ENCODE measurements at places on chromosomes 3 and 15.

GRCh38 chr3:54861248-54862067 lies 66.4 kb downstream of the LRTM1 start:
- DNase-seq, result no peak

DNA sequence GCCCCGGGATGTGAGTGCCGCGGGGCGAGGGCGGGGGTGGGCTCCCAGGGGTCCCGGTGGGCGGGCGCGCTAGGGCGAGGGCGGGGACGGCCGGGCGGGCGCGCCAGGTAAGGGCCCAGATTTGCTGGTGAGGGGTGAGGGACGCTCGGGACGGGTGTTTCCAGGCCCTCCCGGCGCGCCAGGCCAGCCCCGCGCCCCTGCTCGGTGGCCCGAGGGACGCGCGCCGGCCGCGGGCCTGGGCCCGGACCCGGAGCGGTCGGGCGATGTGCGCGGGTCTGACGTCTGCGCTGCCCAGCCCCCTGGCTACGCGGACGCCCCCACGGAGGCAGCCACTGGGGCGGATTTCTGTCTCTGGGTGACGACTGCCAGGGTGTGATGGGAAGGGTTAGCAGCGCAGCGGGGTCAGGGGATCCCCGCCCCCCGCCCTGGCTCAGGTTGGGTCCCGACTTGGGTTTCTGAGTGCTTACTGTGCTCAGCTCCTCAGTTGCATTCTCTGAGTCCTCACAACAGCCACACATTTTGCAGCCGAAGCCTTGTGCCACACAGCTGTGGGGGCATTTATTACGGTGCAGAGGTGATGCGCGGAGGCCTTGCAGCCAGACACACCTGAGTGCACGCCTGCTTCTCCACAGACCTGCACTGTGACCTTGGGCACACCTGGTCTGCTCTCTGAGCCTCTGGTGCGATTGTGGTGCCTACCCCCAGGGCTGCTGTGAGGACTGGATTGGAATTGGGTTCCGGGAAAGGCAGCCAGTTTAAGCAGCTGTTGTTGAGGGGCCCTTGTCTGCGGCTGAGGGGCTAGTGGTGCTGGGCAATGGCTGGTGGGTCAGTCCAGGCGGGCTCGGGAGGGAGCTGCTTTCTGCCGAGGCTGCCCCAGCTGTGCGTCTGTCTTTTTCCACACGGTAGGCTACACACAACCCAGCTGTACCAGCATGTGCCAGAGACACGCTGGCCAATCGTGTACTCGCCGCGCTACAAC lies 523 bp downstream of the HDAC11 start:
- DNase-seq, result no peak

GRCh38 chr15:98951493-98952320 lies 55.9 kb downstream of the PGPEP1L start:
- DNase-seq, result no peak

DNA sequence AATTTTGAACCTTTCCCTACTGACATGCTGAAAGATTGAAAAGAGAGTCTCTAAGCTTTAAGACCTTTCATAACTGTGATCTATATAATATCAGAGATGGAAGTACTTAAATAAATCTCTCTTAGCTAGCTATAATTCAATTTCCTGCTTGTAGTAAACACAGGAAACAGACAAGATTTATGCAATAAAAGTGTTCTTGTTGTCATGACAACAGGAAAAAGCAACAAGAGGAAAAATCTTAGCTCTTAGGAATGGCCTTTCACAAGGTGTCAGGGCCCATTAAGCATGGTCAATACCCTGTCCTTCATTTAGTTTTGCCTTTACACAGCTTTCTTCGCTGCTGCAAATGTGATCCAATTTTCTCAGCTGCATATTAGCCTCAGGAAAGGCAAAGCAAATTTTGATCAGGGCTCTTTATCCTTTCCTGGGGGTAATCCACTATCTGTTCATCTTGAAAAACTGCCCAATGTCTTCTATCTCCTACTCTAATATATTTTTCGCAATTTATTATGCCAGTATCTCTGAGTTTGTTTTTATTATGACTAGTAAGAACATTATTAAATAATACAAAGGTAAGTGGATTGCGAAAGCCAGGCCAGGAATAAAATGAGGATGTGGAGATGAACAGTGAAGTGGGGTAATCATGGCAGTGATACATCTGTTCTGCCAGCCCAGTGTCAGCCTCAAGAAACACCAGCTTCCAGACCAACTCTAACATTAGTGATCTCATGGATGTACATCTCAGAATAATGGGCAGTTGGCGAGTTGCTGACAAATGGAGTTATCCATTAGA lies 28.7 kb downstream of the SIDT1 start:
- no peak for DNase-seq

- no peak for DNase-seq
Observed at GRCh38 chr3:187456250-187456649, 88.1 kb downstream of the RTP4 start.

GRCh38 chr3:36210840-36211651 lies 169.3 kb upstream of the STAC start:
- no peak for DNase-seq
